Fibroblast of mammary gland (primary cell): ENCODE measurements at places on chromosomes 7 and 10.

GRCh38 chr7:50208378-50208982 is 96.0 kb upstream of the IKZF1 start:
- no peak for DNase-seq

GRCh38 chr10:19998482-19998881 is 182.2 kb downstream of the PLXDC2 start:
- no peak for DNase-seq

GRCh38 chr10:50316695-50317648 is 65.7 kb upstream of the ASAH2 start:
- DNase-seq = peak; percentile 28

DNA sequence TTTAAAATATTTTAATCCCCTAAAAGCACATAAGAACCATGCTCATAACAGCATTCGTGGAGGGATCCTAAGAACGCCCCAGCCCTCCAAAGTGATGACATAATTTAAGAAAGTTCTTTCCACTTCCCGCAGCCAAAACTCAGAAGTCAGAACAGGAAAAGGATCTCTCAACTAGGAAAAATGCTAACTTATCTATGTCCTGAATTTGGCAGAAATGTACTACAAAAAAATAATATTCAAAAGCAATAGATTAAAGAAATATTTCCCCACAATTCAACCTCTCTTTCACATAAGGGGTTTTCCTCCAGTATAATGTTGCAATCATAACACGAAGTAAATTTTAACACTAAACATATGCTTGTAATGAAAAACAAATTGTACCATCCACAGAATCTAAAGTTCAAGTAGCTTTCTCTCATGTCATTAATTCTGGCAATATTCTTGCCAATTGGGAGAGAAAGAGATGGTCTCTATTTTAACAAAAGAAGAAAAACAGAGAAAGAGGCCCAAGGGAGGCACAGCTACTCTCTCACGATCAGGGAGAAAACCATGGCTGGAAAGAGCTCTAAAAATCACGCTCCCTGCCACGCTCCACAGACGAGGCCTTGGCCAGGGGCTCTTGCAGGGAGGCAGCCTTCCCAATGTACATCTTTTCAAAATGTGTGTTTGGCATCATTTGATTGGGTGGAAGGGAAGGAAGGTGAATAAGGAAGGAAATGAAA is 22.9 kb downstream of the ASB13 start:
- peak; percentile 59 for DNase-seq

- DNase-seq = no peak
Measured at GRCh38 chr7:126398851-126399529, 853.8 kb downstream of the GRM8 start.

DNA sequence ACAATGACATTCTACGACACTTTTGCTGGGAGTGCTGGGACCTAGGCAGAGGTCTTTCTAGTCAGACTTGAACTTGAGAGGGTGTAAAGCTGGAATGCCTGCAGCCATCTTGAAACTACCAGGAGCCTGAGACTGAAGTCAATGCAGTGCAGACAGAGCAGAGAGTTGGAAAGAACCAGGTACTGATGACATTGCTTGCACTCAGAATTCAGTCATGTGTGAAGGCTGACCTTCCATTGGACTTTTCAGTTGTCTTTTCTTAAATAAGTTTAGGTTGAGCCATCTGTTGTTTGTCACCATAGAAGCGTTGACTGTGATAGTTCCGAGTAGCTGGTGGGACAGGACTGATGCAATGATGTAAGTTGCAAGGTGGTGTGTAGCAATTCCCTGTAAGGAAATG is 3.1 kb upstream of the PLPP4 start:
- no peak for DNase-seq

DNA sequence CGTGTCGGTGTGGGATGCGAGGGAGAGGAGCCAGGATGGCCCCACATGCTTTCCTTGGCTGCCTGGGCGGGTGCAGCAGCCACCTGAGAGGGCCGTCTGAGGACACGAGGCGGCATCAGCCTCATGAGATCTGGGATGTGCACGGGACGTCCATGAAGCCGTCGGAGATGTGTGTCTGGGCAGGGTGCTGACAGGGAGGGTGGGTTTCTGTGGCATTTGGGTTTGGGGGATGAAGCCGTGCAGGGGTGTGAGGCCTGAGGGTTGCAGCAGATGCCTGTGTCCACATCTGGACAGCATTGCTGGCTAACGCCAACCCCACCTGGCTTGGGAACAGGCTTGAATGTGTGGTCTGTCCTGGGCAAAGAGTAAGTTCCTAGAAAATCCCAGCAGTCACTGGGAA is 179.5 kb downstream of the DNAJB6 start:
- DNase-seq = no peak

DNA sequence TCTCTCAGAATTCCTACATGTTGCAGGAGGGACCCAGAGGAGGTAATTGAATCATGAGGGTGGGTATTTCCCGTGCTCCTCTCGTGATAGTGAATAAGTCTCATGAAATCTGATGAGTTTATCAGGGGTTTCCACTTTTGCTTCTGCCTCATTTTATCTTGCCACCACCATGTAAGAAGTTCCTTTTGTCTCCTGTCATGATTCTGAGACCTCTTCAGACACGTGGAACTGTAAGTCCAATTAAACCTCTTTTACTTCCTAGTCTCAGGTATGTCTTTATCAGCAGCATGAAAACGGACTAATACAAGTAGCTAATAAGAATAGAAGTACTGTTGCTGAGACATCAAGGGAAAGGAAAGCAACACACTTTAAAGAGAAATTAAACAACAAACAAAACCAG is 143.4 kb downstream of the CCDC71L start:
- DNase-seq = no peak

GRCh38 chr7:43769791-43770465 is 11.4 kb downstream of the BLVRA start:
- DNase-seq = no peak

DNA sequence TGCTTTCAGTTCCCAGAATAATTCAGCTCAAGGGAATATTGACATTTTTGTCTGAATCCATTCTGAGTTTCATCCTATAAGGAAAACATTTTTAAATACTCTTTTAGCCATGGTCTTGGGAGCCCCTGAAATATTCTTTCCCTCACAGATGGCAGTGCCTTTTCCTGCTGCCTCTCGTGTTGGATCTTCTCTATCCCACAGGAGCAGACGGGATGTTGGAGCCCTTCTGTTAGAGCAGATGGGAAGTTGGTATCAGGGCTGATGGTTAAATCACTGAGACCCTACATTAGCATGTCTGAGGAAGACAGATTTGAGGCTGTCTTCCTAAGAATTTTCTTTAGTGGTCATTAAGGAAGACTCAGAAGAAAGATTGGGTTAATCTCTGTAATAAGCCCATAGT is 737.8 kb downstream of the LRMDA start:
- DNase-seq = no peak

DNA sequence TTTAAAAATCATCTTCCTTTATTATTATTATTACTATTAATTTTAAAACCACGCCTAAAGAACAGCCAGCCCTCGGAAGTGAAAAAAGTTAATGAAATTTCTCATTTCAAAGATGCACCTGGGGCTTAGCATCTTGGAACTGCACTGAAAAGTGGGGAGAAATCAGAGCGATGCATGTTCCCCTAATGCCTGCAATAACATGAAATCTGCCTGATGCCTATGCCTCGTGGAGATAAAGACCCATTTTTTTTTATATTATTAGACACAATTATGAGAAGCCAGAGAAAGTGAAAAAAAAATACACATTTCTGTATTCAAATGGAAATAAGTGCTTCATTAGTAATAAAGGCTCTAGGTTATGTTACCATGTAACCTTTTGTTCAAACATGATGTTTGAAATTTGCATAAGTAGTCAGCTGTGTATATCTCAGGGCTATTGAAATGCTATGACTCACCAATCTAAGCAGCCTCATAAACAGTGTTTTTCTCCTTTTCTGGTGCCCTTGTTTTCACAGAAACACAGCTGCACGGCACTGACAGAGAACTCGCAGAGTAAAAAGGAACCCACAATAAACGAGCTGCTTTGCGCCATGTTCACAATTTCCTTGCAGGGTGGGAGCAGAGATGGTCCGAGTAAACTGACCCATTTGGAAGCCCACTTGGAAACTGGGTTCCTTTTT is 175.8 kb upstream of the PRKCQ start:
- peak; percentile 85 for DNase-seq

GRCh38 chr10:23918090-23918723 is 290.7 kb upstream of the KIAA1217 start:
- DNase-seq = no peak

DNA sequence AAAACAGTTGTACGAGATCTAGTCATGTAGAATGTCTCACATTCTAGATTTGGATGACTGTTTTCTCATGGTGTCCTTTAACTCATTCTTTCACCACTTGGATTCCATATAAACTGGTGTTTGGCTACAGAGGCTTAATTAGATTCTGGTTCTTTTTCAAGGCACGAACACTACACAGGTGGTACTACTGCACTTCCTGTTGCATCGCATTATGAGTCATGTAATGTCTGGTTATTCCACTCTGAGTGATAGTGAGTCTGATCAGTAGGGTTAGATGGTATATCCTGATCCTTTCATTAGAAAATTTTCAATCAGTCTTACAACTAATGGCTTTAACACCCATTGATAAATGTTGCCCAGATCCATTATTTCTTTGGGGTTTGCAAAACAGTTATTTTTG is 11.2 kb upstream of the AKAP9 start:
- DNase-seq = no peak

- DNase-seq = no peak
Measured at GRCh38 chr10:112945811-112946210, 4.2 kb upstream of the TCF7L2 start.

DNA sequence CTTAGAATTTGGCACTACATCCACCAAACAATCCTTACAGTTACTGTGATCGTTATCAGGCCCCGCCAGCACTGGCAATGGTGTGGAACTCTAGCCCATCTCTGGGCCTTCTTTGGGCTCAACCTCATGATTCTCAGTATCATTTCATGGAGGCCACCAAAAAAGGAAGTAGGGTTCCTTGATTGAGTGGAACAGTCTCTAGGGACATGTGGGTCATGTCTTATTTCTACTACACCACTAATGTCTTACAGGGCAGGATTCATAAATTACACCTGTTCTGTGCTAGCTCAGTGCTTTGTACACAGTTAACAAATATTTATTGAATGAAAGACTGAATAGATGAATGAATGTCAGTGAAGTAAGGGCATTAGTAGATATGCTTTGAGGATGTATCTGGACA is 53.9 kb downstream of the AP3M1 start:
- no peak for DNase-seq

DNA sequence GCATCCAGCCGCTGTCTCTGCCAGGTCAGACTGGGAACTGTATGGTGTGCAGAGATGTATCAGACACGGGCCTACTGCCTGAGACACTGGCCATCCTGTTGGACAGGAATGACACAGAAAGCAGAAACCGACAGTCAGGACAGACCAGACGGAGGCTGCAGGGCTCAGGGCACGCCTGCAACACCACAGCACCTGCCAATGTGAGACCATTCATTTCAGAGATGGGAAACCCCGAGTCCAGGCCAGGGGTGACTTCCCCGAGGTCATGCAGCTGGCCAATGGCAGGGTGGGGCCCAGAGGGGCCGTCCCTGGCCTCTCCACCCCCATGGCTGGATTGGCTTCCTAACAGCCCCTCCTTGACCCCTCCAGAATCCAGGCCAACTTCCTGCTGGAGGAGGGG is 34.7 kb downstream of the GRID1 start:
- no peak for DNase-seq

DNA sequence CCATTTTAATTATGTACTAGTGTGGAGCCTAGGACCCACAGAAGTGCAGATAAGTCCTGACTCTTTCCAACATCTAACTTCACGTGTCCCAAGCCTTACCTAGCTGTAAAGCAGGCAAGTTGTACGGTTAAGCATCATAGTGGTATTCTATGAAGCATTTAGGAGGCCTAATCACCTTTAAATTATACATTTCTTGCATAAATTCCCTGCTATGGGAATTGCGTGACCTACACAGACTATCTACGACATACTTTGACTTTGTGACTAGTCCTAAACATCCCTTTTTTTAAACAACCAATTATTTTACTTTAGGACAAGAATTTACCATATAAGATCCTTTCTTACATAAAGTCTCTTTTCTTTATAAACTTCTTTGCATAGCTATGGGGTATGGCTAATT is 37.7 kb upstream of the LRGUK start:
- DNase-seq = peak; percentile 11

- DNase-seq = no peak
Measured at GRCh38 chr10:94762393-94762792, at the start of gene CYP2C19. Gene CYP2C19 (plus strand): TSS chr10:94762681. CDS start chr10:94762706, 25 bp downstream.

GRCh38 chr10:117662126-117662525 is 119.6 kb downstream of the EMX2 start:
- DNase-seq = peak; percentile 15

DNA sequence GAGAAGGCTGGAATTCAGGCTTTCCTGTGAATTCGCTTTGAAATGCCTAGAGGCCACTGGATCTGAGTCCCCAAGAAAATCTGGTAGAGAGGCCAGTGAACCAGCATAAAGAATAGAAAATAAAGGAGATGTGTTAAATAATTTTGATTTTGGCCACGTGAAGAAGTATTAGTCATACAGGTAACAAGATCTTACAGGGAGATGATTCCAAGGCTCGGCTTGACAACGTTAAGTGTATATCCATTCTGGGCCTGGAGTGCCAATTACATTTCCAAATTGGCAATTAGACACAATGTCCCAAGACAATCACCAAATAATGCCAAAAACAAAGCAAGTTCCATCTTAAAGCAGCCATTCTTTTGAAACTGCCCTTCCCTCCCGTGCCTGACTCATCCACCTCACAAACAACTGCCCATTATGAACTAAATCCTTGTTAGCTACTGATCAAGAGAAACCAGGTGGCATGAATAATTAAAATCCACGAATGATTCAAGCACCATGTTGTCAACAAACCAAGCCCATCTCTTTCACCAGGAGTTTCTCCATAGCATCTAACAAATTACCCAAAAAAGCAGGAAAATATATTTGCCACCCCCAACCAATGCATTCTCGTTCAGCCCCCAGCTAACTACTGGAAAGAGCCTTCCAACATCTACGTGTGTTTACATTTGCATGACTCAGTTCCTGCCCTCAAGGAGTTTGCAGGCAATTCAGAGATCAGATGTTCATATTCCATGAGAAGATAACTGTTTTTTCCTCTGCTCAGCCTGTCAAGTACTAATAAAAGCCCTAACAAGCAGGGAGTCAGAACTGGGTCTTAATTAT is 8.5 kb downstream of the KCNMA1 start:
- DNase-seq = no peak

- peak; percentile 4 for DNase-seq
Measured at GRCh38 chr7:104341546-104341945, 13.1 kb downstream of the LHFPL3 start.

- DNase-seq = no peak
Measured at GRCh38 chr7:157445246-157445955, 108.6 kb downstream of the DNAJB6 start.

- no peak for DNase-seq
Measured at GRCh38 chr7:112699725-112700513, 90.3 kb downstream of the TMEM168 start.

DNA sequence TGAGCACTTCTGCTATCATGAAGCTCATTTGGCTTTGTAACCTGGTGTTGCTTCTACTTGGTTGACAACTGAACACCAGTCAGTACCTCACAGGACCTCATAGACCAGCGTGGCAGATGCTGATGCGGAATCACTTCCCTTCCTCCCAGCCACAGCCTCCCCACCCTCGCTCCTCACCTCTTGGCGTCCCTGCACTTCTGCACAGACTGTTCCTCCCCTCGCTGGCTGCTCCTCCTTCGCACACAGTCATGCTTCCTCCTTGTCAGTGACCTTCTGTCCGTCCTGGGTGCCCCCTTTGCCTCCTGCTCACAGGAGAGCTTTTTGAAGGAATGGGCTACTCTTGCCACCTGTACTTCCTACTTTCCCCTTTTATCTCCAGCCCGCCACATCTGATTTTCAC is 61.4 kb upstream of the CTBP2 start:
- no peak for DNase-seq
